ENCODE measurements at places on chromosomes 2 and 18. TPM values are rescaled to one million over a fixed set of nuclear protein-coding genes. Genes with fewer than 3 reads are reported as not detected.

CENPA gene
- total RNA-seq = 4.6 TPM

GPR45 gene
- total RNA-seq = 1.5 TPM

MAP3K20 gene
- 11.2 TPM for total RNA-seq

ZNF512 gene
- total RNA-seq = 40.4 TPM

DOK6 gene
- total RNA-seq = 39.6 TPM

CUL3 gene
- total RNA-seq = 104 TPM

TTLL4 gene
- 23.2 TPM for total RNA-seq

DNA sequence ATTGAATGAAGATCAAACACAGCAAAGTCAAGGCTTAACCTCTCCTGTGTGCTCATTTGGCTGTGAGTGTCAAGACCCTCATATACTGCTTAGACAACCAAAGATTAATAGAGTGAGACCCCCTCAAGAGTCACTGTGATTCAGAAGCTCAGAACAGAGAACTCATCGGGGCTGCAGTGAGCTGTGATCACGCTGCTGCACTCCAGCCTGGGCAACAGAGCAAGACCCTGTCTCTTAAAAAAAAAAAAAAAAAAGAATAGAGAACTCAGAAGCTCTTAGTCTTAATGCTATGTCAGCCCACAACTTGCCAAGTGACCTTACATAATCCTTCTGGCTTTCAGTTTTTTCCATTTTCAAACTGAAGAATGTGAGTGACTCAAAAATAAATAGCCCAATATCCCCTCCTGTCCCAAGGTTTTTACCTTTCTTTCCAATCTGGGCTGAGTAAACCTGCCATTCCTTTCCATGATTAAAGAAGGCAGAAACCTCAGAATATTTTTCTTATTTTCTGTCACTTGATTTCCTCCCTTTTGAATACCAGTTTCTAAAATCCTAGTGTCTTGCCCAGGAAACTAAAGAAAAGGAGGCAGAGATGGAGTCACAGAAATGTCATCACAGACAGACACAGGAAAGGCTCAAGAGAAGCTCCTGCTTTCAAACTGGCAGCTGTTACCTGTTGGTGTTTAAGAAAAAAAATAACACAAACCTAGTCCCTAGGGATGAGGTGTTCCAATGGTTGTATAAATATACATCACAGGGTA lies 102.4 kb downstream of the CACNB4 start:
- DNase-seq = no peak

DNA sequence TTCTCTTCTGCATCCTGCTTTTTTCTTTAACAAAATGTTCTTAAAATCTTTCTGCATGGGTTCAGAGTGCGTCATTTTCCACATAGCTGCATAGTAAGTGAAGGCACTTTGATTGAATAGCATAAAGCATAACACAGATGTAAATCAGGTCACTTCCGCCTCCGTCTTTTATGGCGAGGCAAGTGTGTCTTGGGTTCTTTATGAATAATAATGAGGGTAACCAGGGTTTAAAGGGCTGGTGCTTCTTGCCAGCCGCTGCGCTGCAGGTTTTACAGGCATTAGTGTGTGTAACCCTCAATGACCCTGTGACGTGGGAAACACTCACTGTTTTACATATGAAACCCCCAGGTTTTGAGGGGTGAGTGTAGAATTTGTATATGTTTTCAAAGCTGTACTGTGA lies 164.2 kb downstream of the MYT1L start:
- DNase-seq = no peak

DNA sequence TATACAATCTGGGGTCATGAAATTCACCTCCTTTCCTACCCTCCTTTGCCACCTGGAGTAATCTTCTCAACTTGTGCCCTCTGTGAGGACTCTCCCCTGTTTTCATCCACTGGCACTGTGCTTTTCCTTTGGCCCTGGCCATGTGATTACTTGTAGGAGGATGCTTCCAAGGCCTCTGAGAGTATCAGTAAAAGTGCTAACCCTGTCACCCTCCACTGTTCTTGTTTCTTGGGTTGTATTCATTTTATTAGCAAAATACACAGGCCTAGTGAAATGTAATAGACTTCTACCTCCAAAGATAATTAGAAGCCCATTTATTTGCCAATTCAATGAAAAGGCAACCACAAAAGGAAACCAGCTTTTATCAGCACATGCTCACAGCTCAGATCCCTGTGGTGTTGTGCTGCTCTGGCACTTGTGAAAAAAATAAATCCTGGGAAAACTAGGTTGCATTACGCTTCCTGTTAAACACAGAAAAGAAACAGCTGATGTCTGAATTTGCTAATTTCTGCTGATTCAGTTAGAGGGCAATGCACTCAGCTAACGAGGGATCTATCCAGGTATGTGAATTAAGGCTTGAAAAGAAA lies 357.5 kb upstream of the ETAA1 start:
- DNase-seq = no peak

DNA sequence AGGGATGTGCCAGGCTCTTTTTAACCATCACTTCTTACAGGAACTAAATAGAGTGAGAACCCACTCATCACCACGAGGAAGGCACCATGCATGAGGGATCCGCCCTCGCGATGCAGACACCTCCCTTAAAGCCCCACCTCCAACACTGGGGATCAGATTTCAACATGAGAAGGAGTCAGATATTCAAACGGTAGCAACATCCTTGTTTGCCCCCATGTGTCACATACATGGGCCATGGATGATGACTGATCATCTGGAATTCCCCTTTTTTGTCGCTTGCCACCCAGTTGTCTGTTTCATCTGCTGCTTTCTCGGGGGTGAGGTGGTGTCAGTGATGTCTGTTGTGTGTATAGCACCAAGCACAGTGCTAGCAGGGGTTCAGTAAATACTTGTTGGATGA lies 57.9 kb downstream of the NCK2 start:
- DNase-seq = no peak

DNA sequence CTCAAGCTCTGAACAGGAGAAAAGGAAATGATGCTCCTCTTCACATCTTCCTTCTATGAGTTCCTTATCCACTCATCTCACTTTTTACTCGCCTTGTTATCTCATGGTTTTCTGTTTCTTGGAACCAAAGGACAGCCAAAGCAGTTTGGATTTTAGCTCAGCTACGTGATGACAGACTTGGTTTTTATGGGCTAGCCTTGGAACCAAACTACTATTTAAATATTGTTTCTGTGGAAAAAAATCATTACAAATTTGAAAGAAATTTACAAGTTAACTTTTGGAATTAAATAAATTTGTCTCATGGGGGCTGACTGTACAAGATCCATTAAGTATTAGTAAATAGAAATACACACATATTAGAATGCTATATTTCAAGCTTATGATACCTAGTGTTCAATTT lies 727.8 kb upstream of the FANCL start:
- DNase-seq = no peak

DNA sequence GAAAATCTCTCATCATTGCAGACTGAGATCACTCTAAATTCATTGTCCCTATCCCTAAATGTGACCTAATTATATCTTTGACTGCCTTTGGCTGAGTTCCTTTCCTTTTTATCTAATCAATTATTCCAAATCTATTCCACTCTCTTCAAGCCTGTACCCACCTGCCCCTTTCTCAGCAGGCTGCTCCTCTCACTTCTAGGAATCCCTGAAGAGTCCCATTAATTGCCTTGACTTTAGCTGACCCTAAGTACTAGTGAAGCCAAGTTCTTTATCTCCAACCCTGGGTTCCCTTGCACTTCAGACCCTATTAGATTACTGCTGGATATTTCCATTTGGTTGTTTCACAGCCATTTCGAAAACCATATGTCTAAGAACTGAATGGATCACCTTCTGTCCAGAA lies 102.8 kb downstream of the GREB1L start:
- DNase-seq = no peak

- no peak for DNase-seq
Observed at GRCh38 chr2:85106489-85107180, 26.6 kb upstream of the TCF7L1 start.

DNA sequence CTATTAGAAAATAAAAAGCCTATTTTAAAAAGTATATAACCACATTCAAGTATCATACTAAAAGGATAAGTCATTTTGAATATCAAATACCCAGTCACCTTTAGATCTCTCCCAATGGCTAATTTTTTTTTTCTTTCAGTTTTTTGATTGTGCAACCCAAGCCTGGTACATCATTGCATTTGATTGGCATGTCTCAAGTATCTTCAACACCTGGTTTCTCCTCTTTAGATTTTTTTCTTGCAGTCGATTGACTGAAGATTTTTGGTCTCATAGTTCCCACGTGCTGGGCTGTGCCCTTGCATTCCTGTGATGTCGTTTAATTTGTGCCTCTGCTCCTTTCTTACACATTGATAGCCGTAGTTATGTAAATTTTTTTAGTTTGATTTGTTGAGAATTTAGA lies 40.7 kb downstream of the ATIC start:
- no peak for DNase-seq

DNA sequence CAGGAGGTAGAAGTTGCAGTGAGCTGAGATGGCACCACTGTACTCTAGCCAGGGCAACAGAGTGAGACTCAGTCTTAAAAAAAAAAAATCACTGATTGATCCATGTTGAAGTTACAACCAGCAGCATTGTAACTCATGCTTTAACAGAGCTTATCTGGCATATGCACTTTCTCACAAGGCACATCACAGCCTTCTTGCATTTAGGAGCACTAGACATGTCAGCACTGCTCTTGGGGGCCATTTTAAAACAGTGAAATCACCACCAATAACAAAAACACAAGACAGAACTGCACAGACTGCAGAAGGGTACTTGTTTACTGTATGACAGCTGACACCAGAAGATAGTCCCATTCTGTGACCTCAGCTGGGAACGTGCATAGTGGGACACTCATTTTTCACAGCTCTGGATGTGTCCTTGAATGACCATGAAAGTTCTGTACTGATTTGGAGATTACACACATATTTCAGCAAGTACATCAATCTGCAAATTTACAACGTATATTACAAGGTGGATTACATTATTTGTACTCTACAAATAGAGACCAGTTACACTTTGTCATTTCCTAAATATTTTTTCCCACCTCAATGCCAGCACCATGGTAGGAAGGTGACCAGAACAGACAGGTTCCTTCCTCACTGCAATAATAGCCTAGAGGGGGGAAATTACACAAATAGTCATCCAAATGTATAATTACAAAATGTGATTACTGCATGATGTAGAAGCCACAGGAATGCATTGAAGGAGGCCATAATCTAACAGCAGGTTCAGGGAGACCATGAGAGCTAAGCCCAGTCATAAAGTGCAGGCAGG lies 35.1 kb downstream of the CCBE1 start:
- DNase-seq = no peak
